NCI-H2081 (cell line): ENCODE measurements at places on chromosomes 11 and 22.

DNA sequence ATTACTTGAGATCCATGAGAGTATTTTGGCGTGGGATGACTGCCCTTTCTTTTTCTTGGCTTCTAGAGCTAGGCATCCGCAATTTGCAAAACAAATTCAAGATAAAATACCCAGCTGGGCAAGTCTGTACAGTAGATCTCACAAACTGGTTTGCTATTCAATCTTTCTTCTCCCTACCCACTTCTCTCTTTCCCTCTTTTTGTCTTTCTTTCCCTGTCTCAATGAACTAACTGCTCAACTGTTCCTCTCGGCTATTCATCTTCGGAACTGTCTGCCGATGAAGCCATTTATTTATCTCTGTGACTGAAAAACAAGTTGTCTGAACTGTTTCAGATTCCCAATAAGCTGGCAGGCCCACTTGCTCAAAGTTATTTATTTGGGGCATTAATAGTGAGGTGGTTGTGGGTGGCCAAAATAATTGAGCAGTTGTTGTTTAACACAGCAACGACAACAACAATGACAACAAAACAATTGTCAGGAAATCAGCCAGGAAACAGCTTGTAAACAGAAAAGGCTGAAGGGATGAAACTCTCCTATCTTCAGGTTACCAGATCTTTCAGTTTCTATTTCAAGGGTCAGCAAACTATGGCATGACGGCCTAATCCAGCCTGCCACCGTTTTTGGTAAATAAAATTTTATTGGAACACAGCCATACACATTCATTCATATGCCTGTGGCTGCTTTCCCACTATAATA, 76.0 kb upstream of the MTMR2 start:
- DNase-seq: no peak

- no peak for DNase-seq
Measured at GRCh38 chr11:62710001-62710345, 2.5 kb downstream of the GNG3 start.

- no peak for DNase-seq
Measured at GRCh38 chr11:94649254-94649653, 82.1 kb downstream of the PIWIL4 start.

GRCh38 chr11:130522284-130522961, 74.0 kb downstream of the ADAMTS15 start:
- no peak for DNase-seq

DNA sequence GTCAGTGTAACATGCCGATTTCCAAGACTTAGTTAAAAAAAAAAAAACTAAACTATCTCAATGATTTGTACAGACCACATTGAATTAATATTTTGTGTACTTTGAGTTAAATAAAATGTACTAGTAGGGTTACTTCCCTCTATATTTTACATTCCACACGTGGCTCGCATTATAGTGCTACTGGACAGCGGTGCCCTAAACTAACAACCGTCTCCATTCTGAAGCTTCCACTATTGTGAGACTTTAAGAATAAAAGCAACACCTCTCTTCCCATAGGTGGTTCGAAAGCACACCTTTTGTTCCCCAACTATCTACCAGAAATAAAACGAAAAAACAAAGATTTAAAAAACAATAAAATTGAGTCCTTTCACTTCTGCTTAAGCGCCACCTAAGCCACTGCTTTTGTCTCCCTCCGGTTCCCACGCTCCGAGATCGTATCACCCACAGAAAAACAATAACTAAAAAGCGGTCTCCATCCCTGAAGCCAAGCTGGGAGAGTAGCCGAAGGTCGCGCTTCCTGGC, 380 bp upstream of the TTC17 start:
- DNase-seq: no peak

GRCh38 chr11:103871923-103872551, 164.4 kb upstream of the DDI1 start:
- DNase-seq: no peak

GRCh38 chr11:36070213-36070953, 126.5 kb downstream of the LDLRAD3 start:
- DNase-seq: no peak

- DNase-seq: peak; percentile 46
Measured at GRCh38 chr22:31055635-31056159, 25.4 kb upstream of the SMTN start.

DNA sequence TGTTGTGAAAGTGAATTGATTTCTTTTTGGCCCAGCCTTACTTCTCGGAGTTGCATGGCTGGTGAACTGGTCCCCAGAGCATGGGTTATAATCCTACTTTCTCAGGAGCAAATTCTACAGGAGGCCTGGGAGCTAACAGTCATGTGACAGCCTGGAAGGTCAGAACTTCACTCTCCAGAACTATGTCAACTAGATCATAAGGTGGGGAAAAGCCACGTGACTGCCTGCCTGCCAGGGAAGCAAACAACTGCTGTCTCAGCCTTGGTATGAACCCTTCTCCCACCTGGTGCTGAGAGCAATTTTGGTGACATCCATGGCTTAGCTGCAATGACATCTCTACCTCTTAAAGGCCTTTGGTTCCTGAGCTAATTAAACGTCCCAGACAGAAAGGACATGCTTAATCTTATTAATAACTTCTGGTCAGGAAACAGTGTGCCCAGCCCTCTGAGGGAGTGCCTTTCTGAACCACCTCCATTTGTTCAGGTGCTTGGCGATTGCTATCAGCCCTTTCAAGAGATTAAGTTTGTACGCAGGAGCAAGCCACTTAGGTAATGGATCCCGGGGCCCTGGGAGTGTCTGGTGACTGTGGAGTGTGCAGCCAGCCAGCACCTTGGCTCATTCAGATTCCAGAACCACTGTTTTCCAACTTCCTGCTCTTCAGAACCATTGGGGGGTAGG, 1.4 kb upstream of the CREB3L1 start:
- DNase-seq: no peak

DNA sequence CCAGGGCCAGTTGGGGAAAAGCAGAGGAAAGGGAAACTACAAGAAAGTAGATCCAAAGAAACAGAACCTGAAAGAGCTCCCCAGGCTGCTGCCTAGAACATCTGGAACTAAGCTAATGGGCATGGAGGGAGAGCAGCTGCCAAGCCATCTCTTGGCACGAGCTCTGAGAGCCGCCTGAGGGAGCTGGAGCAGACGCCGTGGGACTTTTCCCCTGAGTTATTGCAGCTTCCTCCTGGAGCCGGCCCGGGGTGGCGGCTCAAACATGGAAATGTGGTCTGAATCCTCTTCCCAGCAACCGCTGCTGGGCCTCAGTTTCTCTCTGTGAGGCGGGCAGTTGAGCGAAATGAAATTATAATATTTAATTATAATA, 41.8 kb downstream of the LIF start:
- DNase-seq: no peak

DNA sequence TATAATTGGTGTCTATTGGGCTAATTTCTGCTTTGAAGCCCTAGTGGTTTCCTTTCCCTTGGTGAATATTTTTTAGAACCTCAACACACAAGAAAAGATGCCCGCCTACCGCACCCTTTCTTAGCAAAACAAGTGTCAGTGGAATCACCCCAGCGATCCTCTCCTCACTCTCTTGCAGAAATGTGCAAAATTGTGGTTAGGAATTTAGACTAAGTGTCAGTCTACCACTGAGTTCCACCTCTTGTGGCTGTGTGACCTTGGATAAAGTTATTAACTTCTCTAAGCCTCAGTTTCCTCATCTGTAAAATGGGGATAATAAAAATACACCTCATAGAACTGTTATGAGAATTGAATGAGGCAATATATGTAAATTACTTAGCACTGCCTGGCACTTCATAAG, 5.3 kb upstream of the JAML start:
- no peak for DNase-seq

- DNase-seq: no peak
Measured at GRCh38 chr22:43448048-43448447, 36.2 kb downstream of the MPPED1 start.

DNA sequence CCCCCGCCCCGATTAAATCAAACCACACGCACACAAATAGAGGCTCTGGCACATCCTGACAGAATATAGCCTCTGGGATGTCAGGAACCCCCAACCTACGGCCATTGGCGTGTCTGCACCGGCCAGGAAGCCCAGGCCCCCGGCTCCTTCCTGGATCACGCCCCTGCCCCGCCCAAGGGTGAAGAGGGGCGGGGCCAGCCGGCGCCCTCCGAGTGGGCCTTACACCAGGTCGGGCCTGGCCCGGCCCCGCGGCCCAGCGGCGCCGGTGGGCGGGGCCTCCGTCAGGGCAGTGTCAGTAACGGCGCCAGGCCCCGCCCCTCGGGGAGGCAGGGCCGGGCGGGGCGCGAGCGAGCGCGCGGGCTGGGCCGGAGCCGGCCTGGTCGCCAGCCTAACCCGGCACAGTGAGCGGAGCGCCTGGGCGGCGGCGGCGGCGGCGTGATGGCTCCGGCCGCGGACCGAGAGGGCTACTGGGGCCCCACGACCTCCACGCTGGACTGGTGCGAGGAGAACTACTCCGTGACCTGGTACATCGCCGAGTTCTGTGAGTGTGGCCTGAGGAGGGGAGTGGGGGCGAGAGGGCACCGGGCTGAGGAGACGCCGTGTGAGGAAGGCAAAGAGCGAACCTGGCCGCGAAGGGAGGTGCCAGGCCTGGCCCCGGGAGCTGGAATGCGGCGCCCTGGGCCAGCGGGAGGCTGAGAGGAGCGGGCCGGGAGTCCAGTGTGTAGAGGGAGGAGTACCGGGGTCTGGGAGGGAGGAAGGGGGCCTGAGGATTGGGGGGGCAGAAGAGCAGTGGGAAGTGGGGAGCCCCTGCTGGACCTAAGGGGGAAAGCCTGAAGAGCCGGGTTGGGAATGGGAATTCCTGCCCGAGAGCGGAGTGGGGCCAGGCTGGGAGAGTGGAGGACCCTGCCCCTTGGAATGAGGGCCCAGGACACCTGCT, at the start of gene ACER3:
Gene ACER3, plus strand, starts transcription at position 380 of the 937 bp plus-strand sequence. Its CDS starts 59 bp downstream, at position 439.
- peak; percentile 86 for DNase-seq

GRCh38 chr11:44572884-44573283, 7.4 kb downstream of the CD82 start:
- DNase-seq: no peak

DNA sequence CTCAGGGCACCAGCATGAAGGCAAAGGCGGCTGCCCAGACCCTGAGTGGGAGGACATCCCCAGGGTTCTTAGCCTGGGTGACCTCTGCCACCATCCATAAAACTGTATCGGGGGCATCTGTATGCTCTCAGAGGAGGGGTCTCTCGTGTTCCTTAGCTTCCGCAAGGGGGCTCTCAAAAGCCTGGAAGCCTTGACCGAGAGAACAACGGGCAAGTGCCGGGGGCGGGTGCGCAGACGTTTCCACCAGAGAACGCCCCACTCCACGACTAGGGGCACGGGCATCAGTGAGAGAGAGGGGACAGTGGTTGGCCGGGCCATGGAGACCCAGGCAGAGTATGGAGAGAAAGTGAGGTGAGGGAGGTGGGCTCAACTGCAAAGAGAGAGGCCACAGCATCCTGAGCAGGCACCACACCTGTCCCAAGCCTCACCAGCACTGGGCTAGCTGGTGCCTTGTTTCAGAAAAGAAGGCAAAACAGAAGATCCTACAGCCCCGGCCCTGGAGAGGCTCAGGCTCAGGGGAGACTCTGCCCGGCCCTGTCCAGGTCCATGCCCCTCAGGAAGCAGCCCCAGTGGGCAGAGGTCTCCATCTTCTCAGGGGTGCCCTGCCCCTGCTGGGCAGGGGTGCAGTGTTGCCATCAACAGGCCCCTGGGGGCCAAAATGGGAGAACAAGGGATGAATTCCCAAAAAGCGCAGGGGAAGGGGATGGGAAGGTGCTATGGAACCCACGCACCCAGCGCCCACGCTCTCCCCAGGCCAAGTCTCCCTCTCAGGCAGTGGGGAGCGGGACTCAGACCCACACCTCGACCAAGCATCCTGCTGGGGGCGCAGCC, 5.9 kb downstream of the TSPAN32 start:
- DNase-seq: no peak

DNA sequence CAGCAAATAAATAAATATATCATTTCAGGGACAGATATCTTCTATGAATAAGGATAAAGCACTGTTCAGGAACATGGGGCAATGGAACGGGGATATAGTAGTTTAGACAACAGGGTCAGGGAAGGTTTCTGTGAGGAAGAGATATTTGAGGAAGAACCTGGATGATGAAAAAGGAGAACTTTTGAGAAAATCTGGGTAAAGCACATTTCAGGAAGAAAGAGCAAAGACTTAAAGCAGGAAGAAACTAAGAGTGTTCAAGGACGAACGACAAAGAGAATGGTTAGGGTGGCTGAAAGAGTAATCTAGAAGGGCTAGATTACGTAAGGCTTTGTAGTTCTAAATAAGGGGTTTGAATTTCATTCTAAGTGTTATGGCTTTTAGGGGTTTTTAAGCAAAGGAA, 12.7 kb downstream of the DDI1 start:
- no peak for DNase-seq

DNA sequence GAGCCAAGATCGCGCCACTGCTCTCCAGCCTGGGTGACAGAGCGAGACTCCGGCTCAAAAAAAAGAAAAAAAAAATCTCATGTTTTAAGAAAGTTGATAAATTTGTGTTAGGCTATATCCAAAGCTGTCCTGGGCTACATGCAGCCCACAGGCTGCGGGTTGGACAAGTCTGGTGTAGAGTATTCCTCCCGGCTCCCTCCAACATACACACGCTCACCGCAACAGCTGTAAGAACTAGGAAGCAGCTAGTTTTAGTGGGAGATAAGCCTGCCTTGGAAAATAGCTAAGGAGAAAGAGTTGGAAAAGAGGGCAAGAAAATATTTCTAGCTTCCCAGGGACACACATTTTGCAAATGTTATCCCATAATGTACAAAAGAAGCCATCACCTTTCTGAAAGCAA, 46.6 kb downstream of the CELF1 start:
- no peak for DNase-seq

DNA sequence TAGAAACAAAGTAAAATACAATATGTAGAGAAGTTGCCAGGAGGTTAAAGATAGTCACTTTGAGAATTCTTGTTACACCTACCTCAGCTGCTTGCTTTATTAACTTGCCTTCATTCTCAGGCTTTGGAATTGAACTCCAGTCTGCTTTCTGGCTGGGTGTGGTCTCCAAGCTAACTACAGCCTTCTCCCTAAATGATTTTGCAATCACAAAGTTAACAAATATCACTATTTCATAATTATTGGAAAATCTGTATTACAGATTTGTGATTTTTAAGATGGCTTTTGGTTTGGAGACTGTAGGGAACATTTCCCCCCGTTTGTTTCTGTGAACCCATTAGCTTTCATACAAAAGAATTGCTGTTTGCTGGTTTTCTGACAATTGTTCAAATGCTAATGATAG, 2.2 kb downstream of the PLAAT5 start:
- DNase-seq: no peak

DNA sequence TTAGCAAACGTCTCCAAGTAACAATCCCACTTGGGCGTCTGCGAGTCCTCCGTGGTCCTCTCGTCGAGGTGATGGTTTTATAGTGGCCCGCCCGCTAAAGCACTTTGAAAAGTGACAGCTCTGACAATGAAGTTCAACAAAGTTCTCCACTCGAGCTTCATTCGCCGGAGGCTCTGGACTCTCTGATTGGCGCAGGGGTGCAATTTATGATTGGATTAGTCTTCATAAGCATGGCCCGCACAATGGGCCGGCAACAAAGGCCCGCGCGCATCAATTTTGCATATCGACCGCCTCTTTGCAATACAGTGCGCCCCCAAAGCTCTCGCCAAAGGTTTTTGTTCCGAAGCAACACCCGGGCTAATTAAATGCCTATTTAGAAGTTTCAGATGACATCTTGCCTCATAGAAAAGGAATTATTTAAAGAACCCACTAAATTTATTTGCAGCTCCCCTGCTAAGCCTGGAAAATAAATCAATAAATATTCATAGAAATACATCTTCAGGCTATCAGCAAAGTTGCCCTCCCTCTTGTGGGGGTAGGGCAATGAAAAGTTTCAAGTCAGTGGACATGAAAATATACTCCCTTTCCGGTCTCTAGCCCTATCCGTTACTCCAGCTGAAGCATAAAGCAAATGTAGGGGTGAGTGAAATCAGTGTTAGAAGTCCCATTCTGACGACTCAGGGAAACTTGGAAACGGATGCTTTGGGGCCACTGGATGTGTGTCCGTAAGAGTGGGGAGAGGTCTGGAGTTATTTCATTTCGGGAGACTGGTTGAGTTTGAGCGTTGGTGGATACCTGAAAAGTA, at the start of gene DBX1:
Gene DBX1, minus strand, starts transcription at position 51 of the 805 bp plus-strand sequence. CDS start 151 bp downstream, outside the sequence.
- DNase-seq: no peak
